SK-MEL-5 (cell line): ENCODE measurements at places on chromosomes 7 and 10.

DNA sequence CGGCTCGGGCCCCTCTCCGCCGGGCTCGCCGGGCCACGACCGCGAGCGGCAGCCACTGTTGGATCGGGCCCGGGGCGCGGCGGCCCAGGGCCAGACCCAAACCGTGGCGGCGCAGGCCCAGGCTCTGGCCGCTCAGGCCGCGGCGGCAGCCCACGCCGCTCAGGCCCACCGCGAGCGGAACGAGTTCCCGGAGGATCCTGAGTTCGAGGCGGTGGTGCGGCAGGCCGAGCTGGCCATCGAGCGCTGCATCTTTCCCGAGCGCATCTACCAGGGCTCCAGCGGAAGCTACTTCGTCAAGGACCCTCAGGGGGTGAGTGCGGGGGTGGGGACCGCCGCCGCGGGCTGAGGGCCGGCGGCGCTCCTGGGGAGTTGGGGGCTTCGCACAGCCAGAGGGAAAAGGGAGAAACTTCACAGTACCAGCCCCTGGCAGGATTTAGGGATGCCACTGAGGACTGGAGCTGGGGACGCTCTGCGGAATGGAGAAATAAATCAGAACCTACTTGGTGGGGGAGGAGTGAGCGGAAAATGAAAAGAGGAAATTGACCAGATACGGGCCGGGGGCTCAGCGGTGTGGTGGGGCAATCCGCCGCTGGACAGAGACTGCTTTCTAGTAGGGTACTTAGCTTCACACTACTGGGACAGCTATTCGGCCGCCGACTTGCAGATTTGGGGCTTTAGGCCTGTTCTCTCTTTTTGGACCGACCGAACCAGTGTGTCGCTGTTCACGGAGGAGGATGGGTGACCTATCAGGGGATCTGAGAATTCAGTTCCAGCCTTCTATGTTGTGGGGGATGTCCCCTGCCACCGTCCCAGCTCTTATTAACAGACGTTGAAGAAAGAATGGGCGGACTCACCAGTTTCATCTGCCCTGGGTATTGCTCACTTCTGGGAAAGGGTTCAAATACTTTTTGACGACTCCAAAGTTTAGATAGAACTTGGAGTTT, 669 bp downstream of the PI4K2A start:
- DNase-seq = no peak

- no peak for DNase-seq
Measured at GRCh38 chr7:101617451-101618206, 11.5 kb downstream of the MYL10 start.

GRCh38 chr10:100489396-100489795, 26.6 kb downstream of the WNT8B start:
- no peak for DNase-seq

GRCh38 chr7:151694828-151695580, 175.3 kb upstream of the RHEB start:
- DNase-seq = peak; percentile 65

- DNase-seq = no peak
Measured at GRCh38 chr10:78552261-78552811, 516.4 kb upstream of the ZMIZ1 start.

- DNase-seq = no peak
Measured at GRCh38 chr7:106205621-106206222, 79.1 kb downstream of the NAMPT start.

GRCh38 chr10:85946713-85947326, 419.8 kb downstream of the GRID1 start:
- no peak for DNase-seq

DNA sequence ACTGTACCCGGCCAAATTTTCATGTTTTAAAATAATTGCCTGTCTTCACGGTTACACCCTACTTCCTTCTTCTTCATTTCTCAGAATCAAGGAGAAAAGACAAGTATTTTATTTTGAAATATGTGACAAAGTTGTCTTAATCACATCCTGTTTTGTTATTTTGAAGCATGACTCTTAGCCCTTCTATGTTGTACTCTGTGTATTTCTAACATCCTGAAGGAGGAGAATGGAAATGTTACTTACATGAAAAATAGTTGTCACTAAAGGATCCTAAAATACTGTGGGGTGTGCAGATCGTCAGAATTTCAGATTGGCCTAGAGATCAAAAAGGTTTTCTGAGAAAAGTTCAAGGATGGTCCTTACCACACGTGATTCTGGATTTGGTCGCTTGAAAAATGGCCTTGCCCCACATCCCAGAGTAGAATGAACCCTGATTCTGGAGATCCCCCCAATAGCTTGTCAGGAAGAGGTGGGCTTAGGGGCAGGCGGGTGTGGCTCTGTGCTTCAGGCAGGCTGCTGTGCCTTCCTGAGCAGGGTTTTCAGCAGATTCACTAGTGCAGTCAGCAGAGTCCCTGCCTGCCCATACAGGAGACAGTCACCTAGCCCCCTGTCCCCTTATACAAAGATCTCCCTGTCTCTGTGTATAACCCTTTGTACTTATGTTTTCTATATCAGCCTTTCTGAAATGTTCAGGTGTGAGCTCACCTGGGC, 8.6 kb downstream of the UPP1 start:
- DNase-seq = no peak

GRCh38 chr10:75959209-75959608, 527.8 kb downstream of the LRMDA start:
- no peak for DNase-seq

DNA sequence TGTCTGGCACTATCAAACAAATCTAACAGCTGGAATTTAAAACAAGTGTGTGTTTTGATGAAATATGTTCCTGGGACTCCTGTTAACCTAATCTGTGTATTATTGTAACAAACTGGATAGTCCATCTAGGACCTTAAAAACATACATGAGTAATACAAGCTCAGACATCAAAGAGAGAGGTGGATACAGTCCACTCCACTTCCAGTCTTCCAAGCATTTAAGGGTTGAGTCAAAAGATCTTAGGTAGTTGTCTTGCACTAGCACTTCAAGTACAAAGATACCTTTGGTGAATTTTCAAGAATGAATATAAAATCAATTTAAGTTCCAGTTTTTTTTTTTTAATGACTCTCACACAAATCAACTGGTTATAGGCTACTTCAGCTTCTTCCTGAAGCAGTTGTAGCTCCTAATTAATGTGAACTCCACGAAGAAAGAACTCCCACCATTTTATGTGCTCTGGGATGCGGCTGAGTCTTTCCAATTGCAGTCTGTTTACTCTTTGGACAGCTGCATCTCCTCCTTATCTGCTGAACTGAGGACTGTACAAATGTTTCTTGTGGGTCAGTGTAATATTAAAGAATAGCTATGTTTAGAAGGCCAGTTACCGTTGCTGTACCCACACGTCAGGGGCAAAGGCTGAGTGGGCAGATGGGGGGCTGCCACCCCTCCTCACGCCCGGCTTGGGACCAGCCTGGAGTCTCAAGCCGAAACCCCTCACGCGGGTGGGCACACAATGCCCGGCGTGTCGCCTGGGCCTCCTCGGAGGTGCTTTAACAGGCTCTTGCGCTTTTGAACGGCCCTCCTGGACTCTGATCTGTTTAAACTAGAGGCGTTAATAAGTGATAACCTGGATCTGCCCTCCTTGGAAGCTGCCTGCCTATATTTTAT, 2.9 kb upstream of the IGF2BP3 start:
- no peak for DNase-seq

GRCh38 chr7:105880571-105881330, 4.4 kb upstream of the ATXN7L1 start:
- no peak for DNase-seq

DNA sequence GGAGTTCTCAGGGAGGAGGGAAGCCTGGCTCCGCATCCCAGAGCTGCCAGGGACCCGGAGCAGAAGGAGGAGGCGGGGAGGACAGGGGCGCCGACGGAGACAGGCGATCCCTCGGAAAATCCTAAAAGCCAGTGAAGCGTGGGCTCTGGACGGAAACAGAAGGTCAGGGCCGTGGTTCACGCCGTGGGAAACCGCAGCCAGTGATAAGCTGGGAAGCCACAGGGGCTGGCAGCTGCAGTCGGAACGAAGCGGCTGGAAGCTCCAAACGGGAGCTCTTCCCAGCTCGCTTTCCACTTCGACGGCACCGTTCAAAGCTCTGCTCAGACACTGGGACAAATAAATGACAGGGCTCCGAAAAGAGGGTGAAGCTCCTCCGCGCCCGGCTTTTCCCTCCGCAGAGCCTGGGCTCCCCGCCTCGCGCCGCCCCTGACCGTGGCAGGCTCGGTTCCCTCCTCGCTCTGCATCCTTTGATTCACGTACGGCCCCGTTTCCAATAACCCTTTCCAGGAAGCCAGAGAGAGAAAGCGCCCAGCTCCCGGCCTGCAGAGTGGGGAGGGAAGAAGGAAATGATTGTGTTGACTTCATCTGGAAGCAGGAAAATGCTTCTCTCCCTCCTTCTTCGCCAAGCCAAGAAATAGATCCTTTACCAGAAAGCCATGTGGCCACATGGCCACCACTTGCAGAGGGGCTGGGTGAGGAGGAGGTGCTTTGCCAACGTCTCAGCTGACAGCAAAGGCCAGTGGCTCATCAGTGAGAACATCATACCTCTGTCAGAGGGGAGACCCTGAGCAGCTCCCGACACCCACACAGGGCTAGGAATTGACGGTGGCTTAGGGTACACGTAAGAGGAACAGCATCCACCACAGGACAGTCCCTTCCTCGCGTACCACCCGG, 57.4 kb downstream of the ADRB1 start:
- no peak for DNase-seq

DNA sequence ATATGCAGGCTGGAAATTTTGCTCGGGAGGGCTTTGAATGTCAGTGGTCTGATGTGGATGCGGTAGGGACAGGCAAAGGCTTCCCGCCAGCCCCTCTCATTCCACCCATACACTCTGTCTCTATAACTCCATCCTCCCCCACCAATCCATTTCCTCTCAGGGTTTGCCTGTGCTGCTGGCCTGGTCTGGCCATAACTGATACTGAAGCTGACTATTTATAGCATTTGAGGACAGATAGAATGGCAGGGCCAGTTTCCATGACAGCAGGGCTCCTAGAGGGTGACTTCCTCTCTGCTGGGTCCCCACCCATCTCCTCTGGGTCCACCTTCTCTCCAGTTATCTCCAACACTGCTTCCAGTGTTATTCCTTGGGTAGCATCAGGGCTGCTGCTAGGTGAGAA, 6.6 kb upstream of the PDLIM1 start:
- DNase-seq = no peak

- no peak for DNase-seq
Measured at GRCh38 chr7:12069757-12070156, 141.3 kb upstream of the TMEM106B start.

- no peak for DNase-seq
Measured at GRCh38 chr7:22447762-22448161, 52.2 kb downstream of the STEAP1B start.
